ENCODE measurements at places on chromosomes 4 and X.

DNA sequence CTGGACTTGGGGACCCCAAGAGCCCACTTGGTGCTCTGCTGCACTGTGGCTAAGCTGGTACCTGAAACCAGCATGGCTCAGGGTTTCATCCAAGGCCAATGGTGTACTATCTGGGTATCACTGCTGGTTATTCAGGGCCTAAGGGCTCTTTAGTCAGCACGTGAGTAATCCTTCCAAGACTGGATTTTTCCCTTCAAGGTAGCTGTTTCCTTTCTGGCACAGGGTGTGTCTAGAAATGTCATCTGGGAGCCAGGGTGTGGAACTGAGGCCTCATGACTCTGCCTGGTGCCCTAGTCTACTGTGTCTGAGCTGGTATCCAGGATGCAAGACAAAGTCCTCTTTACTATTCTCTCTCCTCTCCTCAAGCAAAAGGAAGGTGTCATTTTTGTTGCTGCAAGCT, 99.0 kb upstream of the QRFPR start:
- no peak for DNase-seq

DNA sequence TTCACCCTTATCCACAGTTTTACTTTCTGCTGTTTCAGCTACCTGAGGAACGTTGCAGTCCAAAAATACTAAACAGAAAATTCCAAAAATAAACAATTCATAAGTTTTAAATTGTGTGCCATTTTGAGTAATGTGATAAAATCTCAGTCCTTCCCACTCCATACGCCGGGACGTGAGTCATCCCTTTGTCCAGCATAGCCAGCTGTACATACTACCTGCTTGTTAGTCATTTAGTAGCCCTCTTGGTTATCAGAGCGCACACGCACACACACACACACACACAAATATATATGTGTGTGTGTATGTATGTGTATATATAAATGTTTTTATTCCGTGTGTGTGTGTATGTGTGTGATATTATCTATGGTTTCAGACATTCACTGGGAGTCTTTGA, 4.8 kb upstream of the CCSER1 start:
- DNase-seq: no peak

- no peak for DNase-seq
These were observed 34.2 kb downstream of the BCOR start for GRCh38 chrX:40063555-40063954.

- DNase-seq: peak; percentile 65
These were observed 18.0 kb downstream of the OPHN1 start for GRCh38 chrX:68415316-68415715.

DNA sequence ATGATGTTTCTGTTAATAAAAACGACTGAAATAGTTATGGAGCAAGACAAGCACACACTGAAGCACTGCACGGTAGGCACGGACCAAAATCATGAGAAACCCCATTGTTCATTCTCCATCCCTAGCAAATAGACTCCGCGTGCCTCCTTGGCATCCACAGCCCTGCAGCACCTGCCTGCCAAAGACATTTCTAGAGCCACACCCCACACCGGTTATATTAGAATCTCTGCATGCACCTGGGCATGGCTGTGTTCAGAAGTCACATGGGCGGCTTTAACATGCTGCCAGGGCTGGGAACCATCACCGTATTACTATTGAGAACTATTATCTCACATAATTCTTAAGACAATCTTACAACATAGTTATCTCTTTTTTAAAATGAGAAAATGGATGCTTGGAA, 5.9 kb downstream of the PDLIM3 start:
- DNase-seq: no peak

DNA sequence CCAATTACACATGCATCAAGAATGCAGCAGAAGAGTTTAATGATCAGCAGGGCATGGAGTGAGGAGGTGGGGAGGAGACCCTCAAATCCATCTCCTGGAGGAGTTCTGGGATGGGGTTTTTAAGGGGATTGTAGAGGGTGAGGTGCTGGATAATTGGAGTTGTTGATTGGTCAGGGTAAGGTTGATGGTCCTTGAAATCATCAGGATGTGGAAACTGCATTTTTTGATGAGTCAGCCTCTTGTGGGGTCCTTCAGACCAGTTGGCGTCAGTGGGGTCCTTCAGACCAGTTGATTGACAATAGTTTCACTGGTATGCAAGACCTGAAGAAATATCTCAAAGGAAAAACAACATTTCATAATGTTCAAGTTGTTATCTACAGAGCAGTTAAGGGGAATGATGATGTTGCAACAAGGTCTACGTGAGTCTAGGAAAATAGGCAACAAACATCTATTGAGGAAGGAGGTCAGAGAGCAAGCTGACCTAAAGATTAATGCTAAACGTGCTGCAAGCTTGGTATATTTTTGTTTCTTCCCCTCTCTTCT, 88.3 kb downstream of the NRK start:
- no peak for DNase-seq

GRCh38 chrX:130170752-130171445, 863 bp upstream of the RAB33A start:
- peak; percentile 62 for DNase-seq

DNA sequence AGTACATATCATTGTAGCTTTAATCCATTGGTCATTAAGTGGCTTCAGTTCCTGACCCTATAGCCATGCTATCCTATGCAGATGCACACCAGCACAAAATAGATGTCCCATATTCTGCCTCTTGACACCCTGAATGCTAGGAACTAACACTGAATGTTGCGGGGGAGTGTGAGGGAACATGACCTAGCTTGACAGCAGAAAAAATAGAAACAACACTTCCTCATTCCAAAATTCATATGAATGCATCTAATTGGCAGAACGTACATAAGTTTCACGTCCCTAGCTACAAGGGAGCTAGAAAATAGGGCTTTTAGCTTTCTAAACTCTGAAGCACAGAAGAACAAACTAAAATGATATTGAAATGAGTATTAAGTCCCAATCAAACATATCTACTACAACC, 14.4 kb upstream of the DCAF8L1 start:
- DNase-seq: no peak

DNA sequence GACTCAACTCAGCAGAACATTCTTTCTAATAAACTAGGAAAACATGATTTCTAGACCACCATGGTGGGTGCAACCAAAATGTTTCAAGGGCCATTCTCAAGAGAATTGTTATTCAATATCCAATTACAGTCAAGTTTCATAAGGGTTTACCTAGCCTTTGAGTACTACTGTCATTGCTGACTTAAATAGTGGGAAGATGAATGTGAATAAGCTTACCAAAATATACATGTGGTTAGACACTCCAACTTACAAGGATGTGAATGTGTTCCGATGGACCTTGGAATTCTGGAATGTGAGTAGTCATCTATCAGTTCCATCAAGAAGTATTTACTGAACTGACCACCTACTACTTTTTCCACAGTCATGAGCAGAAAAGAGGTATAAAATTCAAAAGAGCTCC, 16.9 kb downstream of the SH3RF1 start:
- DNase-seq: no peak

DNA sequence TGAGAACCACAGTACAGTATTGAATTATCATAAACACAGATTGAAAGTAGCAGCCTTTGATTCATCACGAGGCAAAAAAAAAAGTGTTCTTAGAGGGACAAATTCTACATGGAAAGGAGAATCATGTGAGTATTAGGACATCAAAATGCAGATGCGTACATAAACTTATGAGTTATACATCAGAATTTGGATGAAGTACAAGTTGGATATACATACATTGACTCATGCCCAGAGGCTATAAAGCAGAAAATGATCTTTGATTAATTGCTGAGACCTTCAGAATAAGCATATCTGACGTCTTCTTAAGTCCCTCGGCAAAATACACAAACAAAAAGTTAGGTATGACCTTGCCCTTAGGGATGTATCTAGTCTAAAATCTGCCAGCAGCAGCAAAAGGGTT, 206.4 kb downstream of the LDB2 start:
- no peak for DNase-seq

GRCh38 chr4:183909187-183909586, 4.1 kb downstream of the STOX2 start:
- no peak for DNase-seq

DNA sequence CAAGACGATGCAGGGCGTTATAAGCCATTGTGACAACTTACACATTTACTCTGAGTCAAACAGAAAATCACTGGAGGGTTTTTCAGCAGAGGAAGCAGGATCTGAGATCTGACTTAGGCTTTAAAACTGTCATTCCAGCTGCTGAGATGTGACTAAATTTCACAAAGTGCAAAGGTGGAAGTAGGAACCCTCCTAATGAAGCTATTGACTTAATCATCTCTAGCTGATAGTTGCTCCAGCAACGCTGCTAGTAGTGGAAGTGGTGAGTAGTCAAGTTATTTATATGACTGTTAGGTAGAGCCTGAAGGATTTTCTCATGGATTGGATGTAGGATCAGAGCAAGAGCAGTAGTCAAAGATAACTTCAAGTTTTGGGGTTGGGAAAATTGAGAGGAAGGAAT, 218.6 kb downstream of the GRID2 start:
- no peak for DNase-seq

- DNase-seq: no peak
These were observed 4.3 kb downstream of the IL15 start for GRCh38 chr4:141640696-141641095.

- DNase-seq: no peak
These were observed 94.4 kb upstream of the LIMCH1 start for GRCh38 chr4:41443340-41444079.

GRCh38 chr4:95367824-95368223, 180.9 kb downstream of the UNC5C start:
- DNase-seq: no peak

DNA sequence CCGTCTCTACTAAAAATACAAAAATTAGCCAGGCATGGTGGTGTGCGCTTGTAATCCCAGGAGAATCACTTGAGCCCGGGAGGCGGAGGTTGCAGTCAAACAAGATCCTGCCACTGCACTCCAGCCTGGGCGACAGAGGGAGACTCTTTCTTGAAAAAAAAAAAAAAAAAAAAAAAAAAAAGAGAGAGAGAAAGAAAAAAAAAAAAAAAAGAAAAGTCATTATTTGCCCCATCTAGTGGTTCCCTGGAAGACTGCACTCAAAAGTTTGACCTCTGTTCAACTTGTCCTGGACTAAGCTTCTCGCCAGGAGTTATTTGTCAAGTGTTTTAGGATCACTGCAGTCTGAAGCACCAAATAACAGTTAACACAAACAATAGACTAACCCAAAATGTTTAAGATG, 45.3 kb upstream of the KCTD8 start:
- no peak for DNase-seq

GRCh38 chrX:34381241-34381640, 249.1 kb upstream of the FAM47A start:
- DNase-seq: no peak

- DNase-seq: no peak
These were observed 27.4 kb upstream of the CLDN24 start for GRCh38 chr4:183349673-183350072.

GRCh38 chr4:34814266-34814665, 1430.0 kb downstream of the ARAP2 start:
- no peak for DNase-seq

DNA sequence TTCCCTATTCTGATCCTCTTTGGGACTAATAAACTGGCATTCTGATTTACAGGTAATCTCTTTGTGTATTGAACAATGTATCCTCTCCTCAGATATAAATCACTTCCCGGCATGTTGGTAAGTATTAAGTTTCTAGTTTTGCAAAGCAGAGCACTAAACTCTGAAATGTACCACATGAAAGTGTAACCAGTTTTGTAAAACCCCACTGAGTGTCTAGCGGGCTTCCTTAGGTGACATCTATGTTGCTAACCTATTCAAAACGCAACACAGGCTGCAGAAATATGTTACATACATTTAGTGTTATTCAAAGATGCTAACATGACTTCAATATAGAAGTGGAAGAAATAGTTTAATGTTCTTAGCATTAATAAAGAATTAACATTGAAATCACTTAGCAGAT, 25.2 kb downstream of the DNAJB14 start:
- no peak for DNase-seq

- DNase-seq: no peak
These were observed 132.6 kb downstream of the PACRGL start for GRCh38 chr4:20832826-20833225.

DNA sequence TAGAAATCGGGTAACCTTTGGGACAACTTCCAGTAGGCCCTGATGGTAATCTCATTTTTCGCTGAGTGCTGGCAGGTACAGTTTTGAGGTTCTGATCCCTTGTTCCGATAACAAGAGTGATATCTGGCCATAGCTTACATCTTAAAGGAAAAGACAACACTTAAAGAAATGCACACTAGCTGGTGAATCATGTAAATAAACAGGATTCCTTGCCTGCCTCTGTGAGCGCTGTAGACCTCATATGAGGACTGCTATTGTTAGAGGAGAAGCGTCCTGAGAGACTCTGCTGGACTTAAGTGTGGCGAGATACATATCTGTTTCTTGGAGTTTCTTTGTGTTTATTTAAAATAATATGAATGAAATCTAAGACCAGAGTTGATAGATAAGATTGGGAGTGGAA, 149.3 kb upstream of the SLC4A4 start:
- no peak for DNase-seq

DNA sequence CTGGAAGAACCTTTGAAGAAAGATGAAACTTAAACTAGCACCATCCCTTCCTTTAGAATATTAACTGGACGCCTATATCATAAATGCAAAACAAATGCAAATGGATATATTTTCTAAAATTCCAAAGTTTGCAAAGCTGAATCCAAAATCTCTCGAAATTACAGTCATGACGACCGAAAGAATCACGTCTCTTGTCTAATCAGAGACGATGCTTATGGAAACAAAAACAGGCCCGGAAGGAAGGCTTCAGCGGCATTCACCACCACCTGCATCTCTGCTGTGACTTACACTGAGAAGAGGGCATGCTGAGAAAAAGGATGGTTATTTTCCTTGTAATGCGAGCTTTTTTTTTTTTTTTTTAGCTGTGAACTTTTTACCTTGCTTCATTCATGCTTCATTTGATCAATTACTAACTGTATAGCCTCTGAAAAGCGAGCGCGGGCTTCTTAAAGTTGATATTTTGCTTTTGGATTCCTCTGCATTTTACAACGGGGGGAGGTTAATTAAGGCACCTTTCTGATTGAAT, 209.3 kb downstream of the SOWAHB start:
- DNase-seq: no peak

DNA sequence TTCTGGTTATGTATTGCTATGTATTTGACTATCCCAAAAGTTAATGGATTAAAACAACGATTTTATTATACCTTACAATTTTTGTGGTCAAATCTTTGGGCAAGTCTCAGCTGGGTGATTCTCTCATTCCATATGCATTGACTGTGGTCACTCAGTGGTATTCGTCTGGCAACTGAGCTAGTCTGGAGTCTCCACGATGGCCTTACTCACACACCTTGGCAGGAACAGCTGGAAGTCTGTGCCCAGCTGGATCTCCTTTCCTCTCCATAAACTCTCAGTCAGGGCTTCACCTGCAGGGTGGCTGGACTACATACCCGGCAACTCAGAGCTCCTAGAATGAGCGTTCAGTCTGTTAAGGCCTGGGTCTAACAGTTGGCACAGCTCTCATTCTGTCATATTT, 141.1 kb upstream of the WDFY3 start:
- DNase-seq: no peak

DNA sequence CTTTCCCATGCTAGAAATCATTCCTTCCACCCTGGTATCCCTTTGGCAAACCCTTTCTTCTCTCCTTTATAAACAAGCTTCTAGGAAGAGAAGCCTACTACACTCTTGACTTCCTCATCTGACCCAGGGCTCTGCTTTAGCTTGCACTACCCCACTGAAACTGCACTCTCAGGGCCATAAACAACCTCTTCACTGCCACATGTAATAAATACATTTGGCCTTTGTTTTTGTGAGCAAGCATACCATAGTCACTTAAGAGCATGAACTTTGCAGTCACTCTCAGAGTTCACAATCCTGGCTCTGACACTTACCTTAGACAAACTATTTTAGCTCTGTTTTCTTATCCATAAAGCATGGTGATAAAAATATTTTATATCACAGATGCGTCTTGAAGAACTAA, 50.7 kb upstream of the USP38 start:
- no peak for DNase-seq

- DNase-seq: no peak
These were observed 20.1 kb upstream of the ZNF41 start for GRCh38 chrX:47503151-47503550.

All from Right ventricle myocardium superior (tissue), 1 donor.